D341Med (cell line): ENCODE measurements at places on chromosomes 12 and 14.

DNA sequence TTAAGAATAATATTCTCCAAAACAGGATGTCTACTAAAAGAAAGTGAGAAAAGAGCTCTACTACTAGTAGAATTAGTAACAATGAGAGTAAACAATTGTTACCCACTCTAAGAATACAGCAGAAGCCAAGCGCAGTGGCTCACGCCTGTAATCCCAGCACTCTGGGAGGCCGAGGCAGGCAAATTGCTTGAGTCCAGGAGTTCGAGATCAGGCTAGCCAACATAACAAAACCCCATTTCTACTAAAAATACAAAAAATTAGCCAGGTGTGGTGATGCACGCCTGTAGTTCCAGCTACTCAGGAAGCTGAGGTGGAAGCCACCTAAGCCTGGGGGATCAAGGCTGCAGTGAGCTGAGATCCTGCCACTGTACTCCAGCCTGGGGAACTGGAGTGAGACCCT, 4.7 kb downstream of the DNAJC14 start:
- DNase-seq, result no peak

DNA sequence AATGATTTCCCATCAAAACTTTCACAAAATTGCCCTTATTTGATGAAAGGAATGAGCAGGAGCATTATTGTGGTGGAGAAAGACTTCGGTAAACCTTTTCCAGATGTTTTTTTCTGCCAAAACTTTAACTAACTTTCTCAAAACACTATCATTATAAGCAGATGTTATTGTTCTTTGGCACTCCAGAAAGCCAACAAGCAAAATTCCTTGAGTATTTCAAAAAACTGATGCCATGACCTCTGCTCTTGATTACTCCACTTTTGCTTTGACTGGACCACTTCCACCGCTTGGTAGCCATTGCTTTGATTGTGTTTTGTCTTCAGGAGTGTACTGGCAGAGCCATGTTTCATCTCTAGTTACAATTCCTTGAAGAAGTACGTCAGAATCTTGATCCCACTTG, 29.7 kb upstream of the RAB21 start:
- DNase-seq, result no peak

- DNase-seq, result no peak
These were observed 65.2 kb downstream of the SRGAP1 start for GRCh38 chr12:63909746-63910145.

DNA sequence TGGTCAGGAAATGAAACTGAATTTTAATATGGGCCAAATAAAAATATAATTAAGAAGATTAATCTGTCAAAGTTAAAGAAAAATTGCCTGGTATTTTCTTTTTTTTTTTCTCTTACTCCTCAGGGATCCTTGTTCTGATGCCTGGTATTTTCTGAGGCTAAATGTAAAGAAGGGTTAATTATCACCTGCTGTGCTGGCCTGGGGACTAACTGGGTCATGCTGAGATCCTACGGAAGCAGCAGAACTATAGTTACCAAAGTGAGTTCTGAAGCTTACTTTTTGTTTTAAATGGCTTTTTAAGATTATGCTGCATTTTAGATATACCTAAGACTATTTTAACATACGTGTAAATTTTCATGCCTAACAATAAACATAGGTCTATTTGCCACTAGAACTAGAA, 23.3 kb downstream of the ZC2HC1C start:
- no peak for DNase-seq

GRCh38 chr12:119687406-119687805, 19.5 kb downstream of the PRKAB1 start:
- no peak for DNase-seq

DNA sequence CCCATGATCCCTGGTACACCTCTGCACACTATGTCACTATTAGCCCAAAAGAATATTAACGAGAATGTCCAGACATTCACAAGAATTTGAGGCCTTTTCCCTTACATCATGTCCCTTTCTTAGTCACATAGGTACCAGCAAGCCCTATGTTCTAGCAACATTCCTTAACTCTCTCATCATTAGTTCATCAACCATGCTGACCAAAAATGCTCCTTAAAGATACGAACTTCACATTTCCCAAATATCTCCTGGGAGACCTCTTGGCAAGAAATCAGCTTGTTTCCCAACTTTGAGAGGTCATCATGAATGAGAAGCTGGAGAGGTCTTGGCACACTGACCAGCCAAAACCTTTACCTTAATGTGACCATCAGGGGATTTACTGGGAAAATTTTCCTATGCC, 4.6 kb downstream of the SALL2 start:
- no peak for DNase-seq

DNA sequence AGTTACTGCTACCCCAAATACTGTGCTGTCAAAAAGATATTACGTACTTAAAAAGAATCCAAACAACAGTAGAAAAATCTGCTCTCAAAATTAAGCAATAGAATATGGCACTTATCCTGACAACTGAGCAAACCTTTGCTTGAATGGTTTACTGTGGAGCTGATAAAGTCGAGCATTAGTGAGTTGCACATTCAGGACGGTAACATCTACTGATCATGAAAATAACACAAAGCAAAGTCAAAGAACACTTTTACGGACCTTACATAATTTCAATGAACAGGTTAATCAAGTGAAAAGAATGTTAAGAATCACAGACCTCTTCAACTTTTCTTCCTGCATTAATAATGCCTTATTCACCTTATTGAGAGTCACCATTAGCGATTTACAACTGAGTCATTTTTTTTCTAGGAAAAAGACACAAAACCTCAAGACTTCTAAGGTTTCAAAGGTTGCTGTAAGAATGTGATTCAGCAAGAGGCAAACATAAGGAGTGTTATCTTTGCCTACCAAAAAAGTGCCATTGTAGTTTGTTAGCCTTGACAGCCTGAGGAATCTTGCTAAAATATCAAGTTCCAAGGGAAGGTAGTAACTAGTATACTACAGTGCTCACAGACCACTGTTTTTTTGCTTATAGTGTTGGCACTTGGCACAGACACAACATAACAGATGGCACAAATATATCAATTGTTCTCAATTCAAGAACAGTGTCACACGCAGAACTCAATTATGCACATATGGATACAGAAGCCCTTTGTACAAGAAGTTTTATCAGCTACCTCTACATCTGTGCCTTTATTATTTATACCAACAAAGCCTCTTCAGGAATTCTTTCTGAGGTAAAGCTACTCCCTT, 334.2 kb upstream of the RPL10L start:
- no peak for DNase-seq

DNA sequence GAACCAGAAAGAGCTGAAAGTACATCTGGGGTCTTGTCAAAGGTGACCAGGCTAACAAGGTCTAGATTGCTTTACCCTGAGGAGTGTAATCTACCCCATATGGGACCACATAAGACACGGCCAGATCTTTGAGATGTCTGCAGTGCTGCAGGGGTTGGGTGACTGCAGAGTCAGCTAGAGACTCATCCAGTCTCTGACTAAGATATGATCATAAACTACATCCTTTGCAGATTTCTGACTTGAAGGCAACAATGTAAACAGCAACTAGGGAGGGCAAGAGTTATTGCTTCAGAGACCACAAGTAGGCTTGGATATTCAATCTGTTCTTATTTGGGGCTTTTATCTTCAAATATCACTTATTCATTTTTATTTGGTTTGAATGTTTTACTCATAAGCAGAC, 1080.5 kb upstream of the FOXG1 start:
- no peak for DNase-seq

DNA sequence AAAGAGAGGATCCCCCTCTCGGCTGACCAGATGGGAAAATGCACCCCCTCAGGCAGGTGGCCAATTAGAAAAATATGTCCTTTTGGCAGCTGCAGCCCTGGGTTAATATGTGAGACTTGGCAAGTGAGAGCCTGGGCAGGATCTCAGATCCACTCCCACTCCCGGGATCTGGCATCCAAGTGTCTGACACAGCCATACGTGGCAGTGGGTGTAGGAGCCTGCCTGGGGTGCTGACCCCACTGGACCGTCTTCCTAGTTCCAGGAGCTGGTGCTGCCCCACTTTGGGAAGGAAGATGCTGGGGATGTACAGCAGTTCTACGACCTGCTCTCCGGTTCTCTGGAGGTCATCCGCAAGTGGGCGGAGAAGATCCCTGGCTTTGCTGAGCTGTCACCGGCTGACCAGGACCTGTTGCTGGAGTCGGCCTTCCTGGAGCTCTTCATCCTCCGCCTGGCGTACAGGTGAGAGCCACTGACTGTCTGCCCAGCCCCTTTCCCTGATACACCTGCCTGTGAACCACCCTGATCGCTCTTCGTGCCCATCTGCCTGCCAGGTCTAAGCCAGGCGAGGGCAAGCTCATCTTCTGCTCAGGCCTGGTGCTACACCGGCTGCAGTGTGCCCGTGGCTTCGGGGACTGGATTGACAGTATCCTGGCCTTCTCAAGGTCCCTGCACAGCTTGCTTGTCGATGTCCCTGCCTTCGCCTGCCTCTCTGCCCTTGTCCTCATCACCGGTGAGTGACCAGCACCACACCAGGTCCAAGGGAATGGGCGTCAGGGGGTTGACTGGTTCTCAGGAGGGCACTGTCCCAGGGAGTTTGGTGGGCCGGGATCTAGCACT, 5.8 kb downstream of the NR4A1 start:
- no peak for DNase-seq

DNA sequence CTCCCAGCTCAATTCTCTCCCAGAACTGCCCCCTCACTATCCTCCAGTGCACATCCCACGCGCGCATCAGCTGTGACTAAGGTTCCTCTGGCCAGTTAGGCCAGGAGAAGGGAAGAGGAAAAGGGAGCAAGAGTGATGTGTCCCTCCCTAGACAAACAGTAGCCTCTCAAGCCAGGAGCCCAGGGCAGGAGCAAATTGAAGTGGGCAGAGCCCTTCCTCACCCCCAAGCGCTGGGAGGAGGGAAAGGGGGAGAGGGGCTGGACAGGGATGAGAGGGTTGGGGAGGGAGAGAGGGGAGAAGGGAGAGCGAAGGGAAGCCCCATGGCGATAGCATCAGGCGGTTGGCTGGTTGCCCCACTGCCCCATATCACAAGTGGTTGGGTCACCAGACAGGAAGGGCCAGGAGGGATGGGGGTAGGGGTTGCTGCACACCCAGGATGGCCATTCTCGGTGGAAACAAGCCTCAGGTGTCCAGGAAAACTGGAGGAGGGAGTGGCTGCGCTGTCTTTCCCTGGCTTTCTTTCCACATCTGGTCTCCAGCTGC, 1.1 kb downstream of the CD63 start:
- no peak for DNase-seq

DNA sequence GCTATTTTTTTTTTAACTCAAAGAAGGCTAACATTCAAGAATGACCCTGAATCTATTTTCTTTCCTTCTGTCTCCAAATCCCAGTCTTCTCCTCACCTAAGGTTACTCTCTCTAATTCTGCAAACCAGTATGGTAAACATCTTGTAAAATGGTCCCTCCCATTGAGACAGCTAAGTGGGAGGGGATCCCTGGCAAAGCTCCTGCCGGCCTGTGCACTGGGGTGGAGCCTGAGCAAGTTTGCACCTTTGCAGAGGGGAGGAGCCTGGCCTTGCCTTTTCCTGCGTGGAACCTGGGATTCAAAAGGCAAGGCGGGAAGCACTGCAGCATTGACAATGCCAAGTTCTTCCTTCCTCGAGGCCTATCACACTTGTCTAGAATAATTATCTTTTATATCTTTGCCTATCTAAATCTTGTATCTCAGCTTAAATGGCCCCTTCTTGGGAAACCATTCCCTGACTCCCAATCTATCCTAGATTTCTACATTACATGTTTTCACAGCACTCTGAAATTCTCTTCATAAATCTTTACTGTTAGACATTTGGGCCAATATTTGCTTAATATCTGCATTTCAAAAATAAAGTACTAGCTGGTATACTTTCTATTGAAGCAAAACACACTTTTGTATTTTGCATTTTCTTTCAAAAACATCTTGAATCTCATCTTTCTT, 83.0 kb downstream of the EPS8 start:
- no peak for DNase-seq

DNA sequence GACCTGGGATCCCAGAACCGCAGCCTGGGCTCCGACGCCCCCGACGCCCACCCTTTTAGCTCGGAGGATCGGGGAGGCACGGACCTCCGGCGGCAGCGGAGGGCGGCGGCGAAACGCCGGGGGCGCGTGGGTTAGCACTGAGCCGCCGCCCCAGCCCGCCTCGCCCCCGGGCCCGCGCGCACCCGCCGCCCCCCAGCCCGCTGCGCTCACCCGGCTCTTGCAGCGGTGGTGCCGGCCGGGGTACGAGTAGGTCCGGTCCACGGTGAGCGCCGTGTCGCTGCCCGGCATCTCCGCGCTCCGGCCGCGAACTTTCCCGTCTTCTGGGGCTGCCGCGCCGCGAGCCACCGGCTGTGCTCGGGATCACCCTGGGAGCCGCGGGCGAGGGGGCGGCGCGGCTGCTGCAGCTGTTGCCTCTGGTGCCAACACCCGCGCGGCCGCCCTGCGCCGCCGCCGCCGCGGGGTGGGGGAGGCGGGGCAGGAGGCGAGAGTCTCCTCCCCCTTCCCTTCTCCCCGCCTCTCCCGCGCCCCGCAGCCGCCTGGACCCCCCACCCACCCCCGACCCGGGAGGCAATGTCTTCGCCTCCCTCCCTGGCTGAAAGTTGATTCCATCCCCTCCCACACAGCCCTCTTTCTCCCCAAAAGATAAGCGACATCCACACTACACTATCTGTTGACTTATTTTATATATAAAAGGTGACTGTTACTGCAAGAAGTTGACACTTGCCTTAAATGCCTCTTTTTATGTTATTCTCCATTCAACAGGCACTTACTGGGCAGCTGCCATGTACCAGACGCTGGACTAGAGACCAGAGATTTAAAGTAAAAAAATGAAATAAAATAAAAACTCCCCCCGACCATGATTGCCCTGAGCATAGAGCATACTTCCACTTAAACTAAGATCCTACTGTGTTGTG, at the start of gene TMCC3:
Gene TMCC3 (minus strand): TSS at position 415 of the 914 bp plus-strand sequence. CDS start 127 bp downstream, at position 288.
- DNase-seq, result peak; percentile 84

DNA sequence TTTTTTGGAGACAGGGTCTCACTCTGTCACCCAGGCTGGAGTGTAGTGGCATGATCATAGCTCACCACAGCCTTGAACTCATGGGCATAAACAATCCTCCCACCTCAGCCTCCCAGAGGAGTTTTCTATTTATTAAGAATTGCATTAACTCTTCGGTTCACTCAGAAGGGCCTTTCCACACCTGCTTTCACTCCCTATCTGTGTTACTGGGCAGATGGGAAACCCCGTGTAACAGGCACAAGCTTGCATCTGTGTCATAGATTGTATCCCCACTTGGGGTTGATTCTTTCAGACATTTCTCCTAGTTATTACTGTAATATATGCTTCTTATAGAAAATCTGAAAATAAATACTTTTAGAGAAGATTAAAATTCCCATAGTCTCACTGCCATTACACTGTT, 38.7 kb downstream of the STX2 start:
- no peak for DNase-seq

GRCh38 chr14:90616313-90616712, 199.9 kb downstream of the TTC7B start:
- no peak for DNase-seq

DNA sequence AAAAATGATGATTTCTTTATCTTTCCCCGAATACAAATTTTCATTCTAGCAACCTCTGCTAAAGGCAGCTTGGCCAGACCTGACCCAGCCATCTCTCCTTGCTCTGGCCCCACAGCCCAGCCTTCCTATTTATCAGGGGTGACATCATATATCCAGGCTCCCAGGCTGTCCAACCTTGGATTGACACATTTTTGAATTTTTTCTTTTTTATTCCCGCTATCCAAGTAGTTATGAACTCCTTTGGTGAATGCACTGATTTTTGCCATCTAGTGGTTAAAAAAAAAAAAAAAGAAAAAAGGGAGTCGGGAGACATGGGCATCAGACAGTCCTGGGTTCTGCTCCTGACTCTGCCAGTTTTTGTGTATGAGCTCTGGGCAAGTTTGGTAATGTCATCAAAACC, 120.5 kb downstream of the PTPN11 start:
- no peak for DNase-seq

- DNase-seq, result no peak
These were observed 3.3 kb upstream of the ANKRD9 start for GRCh38 chr14:102512793-102513300.

- DNase-seq, result no peak
These were observed 3.3 kb upstream of the SCARB1 start for GRCh38 chr12:124866883-124867400.
